Cardiac muscle cell (in vitro differentiated cells and primary cell): ENCODE measurements at places on chromosomes 1 and 21. TPM values are rescaled to one million over a fixed set of nuclear protein-coding genes. Genes with fewer than 3 reads are reported as not detected.

- DNase-seq: no peak
These were observed 191.2 kb downstream of the GABPA start for GRCh38 chr21:25925936-25926335.

GRCh38 chr21:27221077-27221476 lies 254.2 kb upstream of the ADAMTS5 start:
- DNase-seq: no peak

- DNase-seq: peak; percentile 70
These were observed 5.0 kb upstream of the AHCYL1 start for GRCh38 chr1:109979489-109980091.

DNA sequence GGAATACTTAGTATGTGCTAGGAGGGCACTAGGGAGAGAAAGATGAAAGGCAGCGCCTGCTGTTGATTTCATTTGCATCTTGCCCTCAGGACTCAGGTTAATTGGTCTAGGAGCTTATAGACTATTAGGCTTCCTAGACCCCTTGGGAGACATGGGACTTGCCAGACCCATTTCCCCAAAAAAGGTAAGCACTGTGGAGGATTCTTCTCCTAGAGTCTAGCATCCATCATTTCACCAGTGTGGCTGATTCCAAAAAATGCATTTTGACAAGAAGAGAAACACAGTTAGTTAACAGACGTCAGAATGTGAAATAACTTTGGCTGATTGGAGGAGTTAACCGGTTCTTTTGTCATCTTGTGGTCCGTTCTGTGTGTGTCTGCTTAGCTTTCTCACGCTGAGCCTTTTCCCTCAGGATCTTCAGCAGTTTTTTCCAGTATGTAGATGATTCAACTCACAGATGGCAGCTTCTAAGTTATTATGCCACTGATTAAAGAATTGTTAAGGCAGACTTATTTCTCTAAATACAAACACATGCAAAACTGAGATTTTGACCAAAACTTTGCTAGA lies 108.8 kb downstream of the KIF26B start:
- peak; percentile 61 for DNase-seq

DNA sequence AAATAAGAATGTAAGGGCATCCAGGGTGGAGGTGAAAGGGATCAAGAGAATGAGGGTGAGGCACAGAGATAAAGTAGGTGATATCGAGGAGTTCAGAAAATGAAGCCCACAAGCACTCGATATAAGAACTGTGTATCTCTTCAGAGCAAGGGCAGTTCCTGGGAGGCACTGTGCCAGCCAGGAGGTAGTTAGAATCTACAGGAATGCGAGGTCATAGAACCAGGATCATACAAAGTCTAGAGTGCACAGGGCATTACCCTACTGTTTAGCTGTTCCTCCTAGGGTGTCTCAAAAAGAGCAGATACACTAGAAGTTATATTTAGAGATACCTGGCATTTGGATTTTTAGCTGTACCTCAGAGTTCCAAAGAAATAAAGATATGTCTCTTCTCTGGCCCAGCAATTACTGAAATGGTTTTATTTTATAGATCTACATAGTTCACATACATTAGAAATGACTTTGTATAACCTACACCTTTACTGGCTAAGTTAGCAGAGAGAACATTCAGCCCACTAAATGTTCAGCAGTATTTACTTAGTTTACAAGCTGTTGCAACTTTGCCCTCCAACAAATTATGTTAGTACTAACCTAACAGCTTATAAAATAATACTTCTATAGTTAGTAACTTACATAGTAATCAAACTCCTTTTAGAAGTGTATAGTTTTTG lies 1.6 kb downstream of the OVAAL start:
- DNase-seq: no peak

DNA sequence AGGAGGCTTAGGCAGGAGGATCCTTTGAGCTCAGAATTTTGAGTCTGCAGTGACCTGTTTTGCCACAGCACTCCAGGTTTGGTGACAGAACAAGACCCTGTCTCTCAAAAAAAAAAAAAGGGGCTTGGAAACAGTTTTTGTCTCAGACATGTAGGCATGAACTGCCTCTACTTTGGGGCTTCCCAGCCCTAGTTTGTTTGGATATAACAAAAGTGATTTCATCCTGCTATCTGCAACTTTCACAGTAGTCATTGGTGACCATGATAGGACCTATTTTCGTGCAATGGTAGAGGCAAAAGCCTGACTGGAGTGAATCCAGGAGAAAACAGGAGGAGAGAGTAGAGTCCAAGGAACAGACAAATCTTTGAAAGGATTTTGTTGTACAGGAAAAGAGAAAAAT lies 20.3 kb upstream of the EVI5 start:
- no peak for DNase-seq

- no peak for DNase-seq
These were observed 19.8 kb downstream of the TNFRSF1B start for GRCh38 chr1:12186679-12186985.

DNA sequence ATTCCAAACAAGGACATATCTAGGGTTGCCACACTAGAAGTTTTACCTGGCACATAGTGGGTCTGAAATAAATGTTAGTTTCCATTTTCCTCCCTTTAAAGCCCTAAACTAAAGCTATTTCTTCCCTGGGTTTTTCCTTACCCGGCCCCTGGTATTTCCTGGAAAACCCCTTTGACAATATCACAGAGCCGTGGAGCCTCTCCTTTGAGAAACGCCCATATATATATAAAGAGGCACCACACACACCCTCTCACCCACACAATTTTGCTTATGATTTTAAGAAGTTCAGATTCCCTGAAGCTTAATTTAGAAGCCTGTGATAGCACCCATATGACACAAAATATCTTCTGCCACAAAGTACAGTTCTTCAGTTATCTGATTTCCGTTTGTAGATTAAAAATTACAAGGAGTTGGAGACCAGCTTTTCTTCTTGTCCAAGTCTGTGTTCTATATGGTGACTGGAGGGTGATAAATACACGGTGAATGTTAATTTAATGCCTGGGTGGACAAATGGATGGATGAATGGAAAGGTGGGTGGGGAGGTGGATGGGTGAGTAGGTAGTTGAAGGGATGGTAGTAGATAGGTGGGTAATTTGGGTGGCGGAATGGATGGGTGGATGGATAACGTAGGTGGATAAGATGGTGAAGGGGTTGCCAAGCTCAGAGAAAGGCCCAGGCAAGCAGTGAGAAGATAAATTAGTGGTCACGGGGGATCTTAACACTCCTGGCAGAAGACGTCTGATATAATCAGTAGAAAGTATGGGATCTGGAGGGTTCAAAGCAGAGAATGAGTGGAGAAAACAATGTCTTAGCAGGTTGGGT lies 154.4 kb upstream of the FGGY start:
- DNase-seq: no peak

GRCh38 chr1:76038287-76039004 lies 36.1 kb upstream of the ST6GALNAC3 start:
- peak; percentile 9 for DNase-seq

DNA sequence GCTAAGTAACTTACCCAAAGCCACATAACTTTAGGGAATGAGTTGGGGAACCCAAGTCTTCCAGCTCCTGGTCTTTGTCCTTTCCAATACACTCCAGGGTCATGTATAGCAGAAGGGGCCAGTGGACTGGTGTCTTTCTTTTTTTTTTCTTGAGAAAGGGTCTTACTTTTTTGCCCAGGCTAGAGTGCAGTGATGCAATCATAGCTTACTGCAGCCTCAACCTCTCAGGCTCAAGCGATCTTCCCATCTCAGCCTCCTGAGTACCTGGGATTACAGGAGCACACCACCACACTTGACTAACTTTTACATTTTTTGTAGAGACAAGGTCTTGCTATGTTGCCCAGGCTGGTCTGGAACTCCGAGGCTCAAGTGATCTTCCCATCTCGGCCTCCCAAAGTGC lies 12.2 kb downstream of the NAV1 start:
- no peak for DNase-seq

GRCh38 chr1:54335755-54336108 lies 70.5 kb downstream of the SSBP3 start:
- DNase-seq: no peak

GRCh38 chr21:15066123-15066575 lies 1.3 kb upstream of the NRIP1 start:
- no peak for DNase-seq

GRCh38 chr1:53288002-53288789 lies 39.7 kb downstream of the LRP8 start:
- DNase-seq: no peak

DNA sequence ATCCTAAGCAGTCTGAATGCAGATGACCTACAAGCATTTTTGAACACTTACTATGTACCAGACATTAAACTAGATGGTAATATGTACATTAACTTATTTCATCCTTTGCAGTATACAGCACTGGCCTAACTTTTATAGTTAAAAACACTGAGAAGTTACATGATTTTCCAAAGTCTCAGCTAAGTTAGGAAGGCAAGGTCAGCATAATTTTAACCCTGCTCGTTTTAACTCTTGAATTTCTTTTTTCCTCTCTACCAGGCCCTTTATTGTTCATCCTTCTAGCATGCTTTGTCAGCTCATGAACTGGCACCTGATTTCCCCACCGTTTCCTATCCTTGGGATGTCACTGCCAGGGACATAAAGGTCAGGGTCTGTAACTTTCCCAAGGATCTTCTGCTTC lies 76.9 kb upstream of the ZC3H11B start:
- no peak for DNase-seq

- no peak for DNase-seq
These were observed 14.9 kb upstream of the CENPS start for GRCh38 chr1:10415211-10415930.

DNA sequence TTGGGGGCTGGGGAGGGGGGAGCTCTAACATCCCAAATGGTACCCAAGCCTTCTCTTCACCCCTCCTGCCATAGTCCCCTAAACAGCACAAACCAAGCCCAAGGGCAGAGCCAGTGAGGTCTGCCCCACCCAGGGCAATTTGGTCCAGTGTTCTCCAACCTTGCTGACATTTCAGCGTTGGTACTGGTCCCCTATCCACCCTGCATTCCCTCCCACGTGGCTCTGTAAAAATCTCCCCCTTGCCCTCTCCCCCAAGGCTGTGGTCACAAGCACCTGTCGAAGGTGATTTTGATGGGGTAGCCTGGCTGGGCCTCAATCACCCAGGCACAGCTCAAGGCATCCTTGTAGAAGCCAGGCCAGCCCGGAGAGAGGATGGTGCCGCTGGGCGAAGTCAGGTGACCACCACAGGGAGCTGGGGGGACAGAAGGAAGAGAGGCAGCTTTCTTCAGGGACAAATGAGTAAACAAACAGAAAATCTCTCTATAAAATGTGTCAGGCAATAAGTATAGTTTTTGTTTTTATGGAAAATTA lies 137.5 kb upstream of the HMGB4 start:
- DNase-seq: no peak

DNA sequence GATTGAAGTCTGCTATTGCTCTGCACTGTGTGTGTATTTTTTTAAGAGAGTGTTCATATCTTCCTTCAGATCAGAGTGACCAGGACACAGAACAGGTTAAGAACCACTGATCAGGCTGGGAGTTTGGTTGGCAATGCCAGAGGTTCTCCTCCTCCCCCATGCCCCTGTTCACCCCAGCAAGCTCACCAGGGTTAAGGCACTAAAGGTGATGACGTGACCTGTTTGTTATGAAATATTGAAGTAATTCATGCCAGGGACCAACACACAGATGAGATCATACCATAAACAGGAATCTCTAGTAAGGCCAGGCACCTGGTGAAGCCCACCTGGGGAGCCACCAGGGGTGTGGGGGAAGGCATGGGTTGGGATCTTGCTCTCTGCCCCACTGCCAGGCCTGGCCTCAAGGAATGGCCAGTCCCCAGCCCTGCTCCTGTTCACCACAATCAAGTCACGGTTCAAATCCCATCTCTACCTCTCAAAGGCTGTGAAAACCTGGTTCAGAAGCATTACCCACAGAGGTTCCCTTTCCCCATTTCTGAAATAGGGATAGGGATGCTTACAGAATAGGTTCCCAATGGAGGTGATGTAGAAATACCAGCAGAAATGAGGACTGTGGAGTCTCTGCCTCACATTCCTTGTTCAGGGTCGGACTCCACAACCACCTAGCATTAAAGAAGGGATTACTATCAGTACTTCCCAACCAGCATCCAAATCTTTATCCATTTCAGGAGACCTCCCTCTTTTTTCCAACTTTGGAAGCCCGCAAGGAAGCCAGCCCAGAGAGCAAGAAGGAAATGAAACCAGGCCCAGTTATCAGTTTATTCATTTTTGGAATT lies 2.4 kb downstream of the ID3 start:
- peak; percentile 73 for DNase-seq

DNA sequence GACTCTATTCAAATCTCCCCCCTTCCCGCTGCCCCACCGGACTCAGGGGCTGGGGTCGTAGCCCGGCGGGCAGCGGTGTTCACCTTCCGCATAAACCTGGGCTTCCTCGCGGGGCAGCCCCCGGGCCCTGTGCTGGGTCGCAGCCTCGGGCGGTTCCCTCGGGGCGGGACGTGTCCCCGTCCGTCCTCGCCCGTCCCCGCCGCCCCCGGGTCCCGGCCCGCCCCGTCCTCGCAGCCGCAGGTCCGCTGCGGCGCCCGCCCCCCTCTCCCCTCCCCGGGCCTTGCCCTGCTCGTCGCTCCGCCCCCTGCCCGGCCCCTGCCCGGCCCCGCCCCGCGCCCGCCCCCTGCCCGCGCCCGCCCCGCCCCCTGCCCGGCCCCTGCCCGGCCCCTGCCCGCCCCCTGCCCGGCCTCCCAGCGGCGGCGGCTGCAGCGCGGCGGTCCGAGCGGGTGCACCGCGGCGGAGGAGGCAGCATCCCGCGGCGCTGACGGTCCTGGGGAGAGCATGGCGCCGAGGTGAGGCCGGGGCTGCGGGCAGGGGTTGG lies at the start of gene COL18A1:
Gene COL18A1, plus strand, starts transcription at position 436 of the 541 bp plus-strand sequence. Its CDS starts 66 bp downstream, at position 502.
- DNase-seq: peak; percentile 57

- DNase-seq: no peak
These were observed 15.4 kb downstream of the KCNJ15 start for GRCh38 chr21:38272215-38272614.

DNA sequence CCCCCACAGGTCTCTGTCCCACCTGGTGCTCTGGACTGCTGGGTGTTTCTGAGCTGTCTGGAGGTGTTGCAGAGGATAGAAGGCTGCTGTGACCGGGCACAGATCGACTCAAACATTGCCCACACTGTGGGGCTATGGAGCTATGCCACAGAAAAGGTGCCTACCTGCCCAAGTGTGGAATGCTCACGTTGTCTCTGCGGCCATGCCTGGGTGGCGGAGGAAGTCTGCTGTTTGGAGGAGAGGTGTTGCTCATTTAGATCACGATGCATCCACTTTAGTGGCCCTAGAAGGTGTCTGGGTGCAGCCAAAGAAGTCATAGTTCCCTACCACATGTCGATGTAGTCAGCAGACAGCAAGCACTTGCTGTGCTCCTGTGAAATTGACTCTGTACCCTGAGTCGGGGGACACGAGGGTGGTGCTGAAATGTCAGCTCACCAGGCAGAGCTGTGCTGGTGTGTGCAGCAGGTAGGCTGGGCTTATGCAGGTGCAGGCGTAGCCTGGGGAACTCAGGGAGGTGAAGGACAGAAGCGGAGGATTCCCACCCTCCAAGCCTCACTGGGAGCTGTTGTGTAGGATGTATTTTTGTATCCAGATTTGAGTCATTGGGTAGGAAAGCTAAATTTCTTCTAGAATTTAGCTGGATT lies 32.8 kb upstream of the PWP2 start:
- no peak for DNase-seq

GRCh38 chr1:159900086-159900680 lies at the start of gene CFAP45:
Gene CFAP45, minus strand, starts transcription at chr1:159900165. Its CDS starts 67 bp downstream, at chr1:159900098.
- peak; percentile 95 for DNase-seq

Gene FMO5
- 0.75 and 1.3 TPM in 2 replicates for polyA plus RNA-seq

Gene MTHFR
- 29.0 and 37.5 TPM in 2 replicates for polyA plus RNA-seq

Gene IFI44L
- polyA plus RNA-seq: not detected in 2 replicates

Gene SPRR3
- not detected in 2 replicates for polyA plus RNA-seq
